Endodermal cell (in vitro differentiated cells): ENCODE measurements at places on chromosomes 3 and 15. TPM values are rescaled to one million over a fixed set of nuclear protein-coding genes. Genes with fewer than 3 reads are reported as not detected.

- no peak overlapping the region for H3K27ac ChIP-seq
- H3K4me1 ChIP-seq, result no peaks in the 10 kb centered on the region
- no peak for DNase-seq
- H3K36me3 ChIP-seq, result no peaks in the 10 kb centered on the region
- H3K27me3 ChIP-seq, result peaks cover 1% of the 10 kb centered on the region
Measured at GRCh38 chr15:91257746-91258414, 157.8 kb downstream of the SV2B start.

The ERICH6 gene
- total RNA-seq, result 0.42 TPM in 1 of 2 replicates, not detected in the other

GRCh38 chr15:79515300-79516027 is 83.3 kb downstream of the MINAR1 start:
- DNase-seq, result no peak
- H3K4me3 ChIP-seq, result no peak overlapping the region
- no peak overlapping the region for H3K27ac ChIP-seq
- peaks cover 10% of the 10 kb centered on the region for H3K27me3 ChIP-seq

The CELF6 gene
- total RNA-seq, result 0.36 and 0.46 TPM in 2 replicates

The TFG gene
- 137 to 164 TPM (median 137 TPM) in 3 replicates for total RNA-seq

DNA sequence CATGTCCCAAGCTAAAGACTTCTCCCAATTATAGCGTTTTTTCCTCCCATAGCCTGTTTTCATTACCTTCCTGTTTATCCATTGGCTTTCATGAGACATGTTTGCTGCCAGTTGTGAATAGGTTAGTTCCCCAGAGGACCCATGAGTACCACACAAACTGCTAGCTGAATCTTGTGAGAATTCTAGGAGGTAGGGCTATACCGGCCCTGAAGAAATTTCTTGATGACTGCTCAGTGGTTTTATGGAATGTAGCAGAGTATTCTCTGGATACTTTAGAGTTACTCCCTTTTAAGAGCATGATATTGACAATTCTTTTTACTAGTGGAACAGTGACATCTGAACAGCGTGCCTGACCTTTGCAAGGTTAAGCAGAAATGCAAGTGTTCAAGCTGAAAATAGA is 210.4 kb downstream of the MCTP2 start:
- H3K27me3 ChIP-seq, result no peaks in the 10 kb centered on the region
- no peak overlapping the region for H3K27ac ChIP-seq
- DNase-seq, result no peak
- H3K4me1 ChIP-seq, result no peaks in the 10 kb centered on the region

GRCh38 chr3:185422677-185423076 is 59.7 kb downstream of the MAP3K13 start:
- H3K36me3 ChIP-seq, result no peaks in the 10 kb centered on the region
- H3K4me3 ChIP-seq, result no peak overlapping the region
- no peaks in the 10 kb centered on the region for H3K4me1 ChIP-seq
- no peak overlapping the region for H3K27ac ChIP-seq

The KCNAB1 gene
- total RNA-seq, result 0.59 and 0.81 TPM in 2 replicates

DNA sequence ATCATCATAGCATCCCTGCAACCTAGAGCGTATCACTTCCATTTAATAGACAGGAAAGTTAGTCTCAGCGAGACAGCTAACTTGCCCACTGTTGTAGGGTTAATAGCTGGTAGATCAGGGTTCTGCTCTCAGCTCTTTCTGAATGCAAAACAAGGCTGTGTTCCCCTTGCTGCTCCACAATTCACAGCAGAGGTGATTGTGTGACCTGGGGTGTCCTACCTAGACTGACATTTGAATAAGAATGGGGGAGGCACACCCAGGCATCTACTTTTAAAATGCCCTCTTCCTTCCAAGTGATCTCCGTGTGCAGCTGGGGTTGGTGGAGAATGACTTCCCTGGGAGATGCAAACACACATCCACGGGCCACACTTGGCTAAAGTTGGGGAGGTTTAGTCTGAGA is 43.0 kb upstream of the CACNA2D3 start:
- H3K27ac ChIP-seq, result no peak overlapping the region
- peaks cover 42% of the 10 kb centered on the region for H3K27me3 ChIP-seq
- no peak overlapping the region for H3K4me3 ChIP-seq
- DNase-seq, result peak; percentile 58

The SCAANT1 gene
- total RNA-seq, result not detected in 3 replicates

GRCh38 chr15:43169888-43170287 is 15.3 kb upstream of the CCNDBP1 start:
- no peak for DNase-seq
- no peak overlapping the region for H3K27ac ChIP-seq
- no peaks in the 10 kb centered on the region for H3K27me3 ChIP-seq
- no peaks in the 10 kb centered on the region for H3K4me1 ChIP-seq
- H3K36me3 ChIP-seq, result peaks cover 36% of the 10 kb centered on the region

DNA sequence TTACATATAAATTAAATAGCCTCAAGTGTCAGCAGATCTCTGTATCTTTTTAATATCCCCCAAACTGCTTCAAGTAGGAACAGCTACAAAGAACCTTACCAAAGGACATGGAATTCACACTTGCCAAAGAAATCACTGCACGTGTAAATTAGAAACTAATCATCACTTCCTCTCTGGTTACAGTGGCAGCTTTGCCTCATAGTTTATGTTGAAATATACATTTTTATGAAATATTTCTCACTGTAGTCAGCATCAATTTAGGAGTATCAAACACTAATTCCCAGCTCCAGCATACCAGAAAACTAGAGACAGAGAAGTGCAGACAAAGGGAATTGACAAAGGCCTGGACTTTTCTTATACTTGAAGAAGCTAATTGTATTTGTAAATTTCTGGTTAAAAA is 260.9 kb downstream of the TIGIT start:
- H3K4me3 ChIP-seq, result no peak overlapping the region
- H3K36me3 ChIP-seq, result no peaks in the 10 kb centered on the region
- DNase-seq, result no peak
- no peaks in the 10 kb centered on the region for H3K4me1 ChIP-seq

The SPATA12 gene
- 0.19 TPM in 1 of 3 replicates, not detected in the others for total RNA-seq

DNA sequence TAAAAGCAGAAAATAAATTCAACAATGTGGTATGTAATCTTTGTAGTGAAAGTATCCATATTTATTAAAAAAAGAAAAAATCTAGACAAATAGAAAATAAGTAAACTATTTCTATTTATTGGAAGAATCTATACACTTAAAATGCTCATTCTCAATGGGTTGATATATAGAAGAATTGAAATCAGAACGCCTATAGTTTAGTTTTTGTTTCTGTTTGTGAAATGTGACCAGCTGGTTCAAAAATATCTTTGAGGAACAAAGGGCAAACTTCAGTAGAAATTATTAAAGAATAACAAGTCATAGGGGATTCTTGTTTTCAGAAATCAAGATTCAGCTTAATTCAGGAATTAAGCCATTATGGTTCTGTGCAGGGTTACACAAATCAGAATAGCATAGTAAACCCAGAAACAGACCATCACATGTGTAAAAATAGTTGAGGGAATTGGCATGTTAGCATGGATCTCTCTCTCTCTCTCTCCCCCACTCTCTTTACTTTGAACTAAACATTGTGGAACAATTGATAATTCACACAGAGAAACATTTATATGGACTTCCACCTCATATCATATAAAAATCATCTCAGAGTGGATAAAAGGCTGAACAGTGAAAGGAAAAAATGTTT is 134.0 kb downstream of the CHL1 start:
- no peaks in the 10 kb centered on the region for H3K36me3 ChIP-seq
- no peak overlapping the region for H3K4me3 ChIP-seq
- no peak for DNase-seq
- H3K27ac ChIP-seq, result no peak overlapping the region
- H3K4me1 ChIP-seq, result no peaks in the 10 kb centered on the region
- no peaks in the 10 kb centered on the region for H3K27me3 ChIP-seq

The SLC51B gene
- total RNA-seq, result not detected in 3 replicates

The CCR9 gene
- not detected in 2 replicates for total RNA-seq

DNA sequence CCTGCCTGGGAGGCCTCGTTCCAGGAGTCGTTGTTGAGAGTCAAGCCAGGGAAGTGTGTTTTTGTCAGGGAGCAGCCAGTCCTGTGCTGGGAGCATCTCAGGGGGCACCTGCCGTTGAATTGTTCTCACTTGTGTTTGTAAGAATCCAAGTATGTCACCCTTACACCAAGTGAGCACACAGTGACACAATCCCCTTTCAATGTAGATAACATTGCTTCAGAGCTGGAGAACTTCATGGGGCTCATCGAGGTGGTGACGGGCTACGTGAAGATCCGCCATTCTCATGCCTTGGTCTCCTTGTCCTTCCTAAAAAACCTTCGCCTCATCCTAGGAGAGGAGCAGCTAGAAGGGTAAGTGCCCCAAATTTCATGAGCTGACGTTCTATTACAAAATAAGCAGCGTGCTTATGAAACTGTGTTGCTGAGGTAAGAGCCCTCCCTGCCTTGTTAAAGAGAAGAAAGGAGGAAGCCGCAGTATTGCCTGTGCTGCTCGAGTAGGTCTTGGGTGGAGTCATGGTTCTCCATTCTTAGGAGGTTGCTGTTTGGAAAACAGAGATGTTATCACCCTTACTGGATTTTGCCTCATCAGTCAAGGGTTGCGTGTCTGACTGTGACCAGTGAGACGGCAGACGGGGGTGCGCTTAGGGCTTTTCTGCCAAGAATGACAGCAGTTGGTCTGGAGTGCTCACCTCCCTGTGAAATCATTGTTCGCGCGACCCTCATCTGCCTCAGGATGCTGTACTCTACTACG is 108.1 kb downstream of the PGPEP1L start:
- H3K4me1 ChIP-seq, result peaks cover 6% of the 10 kb centered on the region
- no peak for DNase-seq
- peaks cover 63% of the 10 kb centered on the region for H3K36me3 ChIP-seq
- no peaks in the 10 kb centered on the region for H3K27me3 ChIP-seq
- H3K27ac ChIP-seq, result peak overlapping the region; percentile 75

GRCh38 chr15:75230551-75231371 is 27.4 kb upstream of the GOLGA6C start:
- no peak overlapping the region for H3K27ac ChIP-seq
- H3K4me1 ChIP-seq, result no peaks in the 10 kb centered on the region
- DNase-seq, result peak; percentile 68
- no peak overlapping the region for H3K4me3 ChIP-seq
- no peaks in the 10 kb centered on the region for H3K36me3 ChIP-seq
